ENCODE measurements at places on chromosomes 3 and 15.
A peak's percentile ranks its signal among the peaks of the same experiment; 100 is the strongest.

DNA sequence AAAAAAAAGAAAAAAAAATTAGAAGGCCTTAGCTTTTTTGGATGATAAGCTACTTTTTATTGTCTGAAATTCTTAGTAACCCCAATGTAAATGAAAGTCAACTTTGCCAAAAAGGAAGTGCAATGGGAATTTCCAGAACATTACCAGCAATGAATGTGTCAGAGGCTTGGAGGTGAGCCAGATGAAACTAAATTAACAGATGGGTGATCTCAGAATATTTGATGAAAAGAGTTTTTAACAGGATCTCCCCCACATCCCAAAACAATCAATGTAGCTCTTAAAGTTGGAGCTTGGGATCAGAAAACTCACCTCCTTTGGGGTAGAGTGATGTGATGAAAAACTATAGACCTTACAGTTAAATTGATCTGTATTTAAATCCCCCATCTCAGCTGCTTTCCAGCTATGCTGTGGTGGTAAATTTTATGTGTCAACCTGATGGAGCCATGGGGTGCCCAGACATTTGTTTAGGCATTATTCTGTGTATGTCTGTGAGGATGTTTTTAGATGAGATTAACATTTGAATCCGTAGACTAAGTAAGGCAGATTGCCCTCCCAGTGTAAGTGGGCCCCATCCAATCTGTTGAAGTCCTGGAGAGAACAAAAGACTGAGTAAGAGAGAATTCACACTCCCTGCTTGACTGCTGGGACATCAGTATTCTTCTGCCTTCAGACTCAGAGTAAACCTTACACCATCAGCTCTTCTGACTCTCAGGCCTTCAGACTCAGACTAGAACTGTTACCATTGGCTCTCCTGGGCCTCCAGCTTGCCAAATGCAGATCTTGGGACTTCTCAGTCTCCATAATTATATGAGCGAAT, 84.3 kb upstream of the TNFSF10 start:
- no peaks in the 10 kb centered on the region for H3K27me3 ChIP-seq
- H3K4me1 ChIP-seq = no peaks in the 10 kb centered on the region
- no peak for DNase-seq

DNA sequence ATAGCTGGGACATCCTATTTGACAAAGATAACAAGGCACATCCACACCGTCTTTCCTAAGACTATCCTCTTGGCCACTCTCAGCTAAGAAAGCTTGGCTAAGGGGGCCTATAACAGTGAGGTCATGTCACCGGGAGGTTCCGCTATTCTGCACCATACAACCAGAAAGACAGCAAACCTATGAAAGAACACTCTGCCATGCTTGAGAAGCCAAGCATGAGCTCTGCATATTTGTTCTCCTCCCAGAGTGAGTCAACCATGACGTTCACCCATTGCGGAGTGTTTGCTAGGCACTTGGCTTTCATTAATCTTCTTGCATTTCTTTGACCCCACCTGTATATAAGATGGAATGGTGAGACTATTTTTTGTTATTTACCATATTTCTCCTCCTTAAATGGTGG, 141.2 kb downstream of the GMNC start:
- H3K4me1 ChIP-seq = no peaks in the 10 kb centered on the region
- H3K4me3 ChIP-seq = no peak overlapping the region
- DNase-seq = no peak
- no peak overlapping the region for H3K27ac ChIP-seq
- H3K27me3 ChIP-seq = peaks cover 9% of the 10 kb centered on the region

- peaks cover 3% of the 10 kb centered on the region for H3K36me3 ChIP-seq
- H3K27ac ChIP-seq = no peak overlapping the region
- H3K4me3 ChIP-seq = no peak overlapping the region
- H3K27me3 ChIP-seq = no peaks in the 10 kb centered on the region
These were observed 11.1 kb downstream of the CD80 start for GRCh38 chr3:119548341-119548740.

DNA sequence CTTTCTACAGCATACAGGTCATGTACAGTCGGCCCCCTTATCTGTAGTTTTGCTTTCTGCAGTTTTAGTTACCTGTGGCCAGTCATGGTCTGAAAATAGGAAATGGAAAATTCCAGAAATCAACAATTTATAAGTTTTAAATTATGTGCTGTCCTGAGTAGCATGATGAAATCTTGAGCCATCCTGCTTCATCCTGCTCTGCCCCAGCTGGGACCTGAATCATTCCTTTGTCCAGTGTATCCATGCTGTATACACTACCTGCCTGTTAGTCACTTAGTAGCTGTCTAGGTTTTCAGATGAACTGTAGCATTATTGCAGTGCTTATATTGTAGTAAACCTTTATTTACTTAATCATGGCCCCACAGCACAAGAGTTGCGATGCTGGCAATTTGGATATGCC, 44.8 kb downstream of the AP4E1 start:
- DNase-seq = no peak
- H3K4me1 ChIP-seq = peaks cover 4% of the 10 kb centered on the region
- H3K4me3 ChIP-seq = no peak overlapping the region
- H3K36me3 ChIP-seq = peaks cover 72% of the 10 kb centered on the region

DNA sequence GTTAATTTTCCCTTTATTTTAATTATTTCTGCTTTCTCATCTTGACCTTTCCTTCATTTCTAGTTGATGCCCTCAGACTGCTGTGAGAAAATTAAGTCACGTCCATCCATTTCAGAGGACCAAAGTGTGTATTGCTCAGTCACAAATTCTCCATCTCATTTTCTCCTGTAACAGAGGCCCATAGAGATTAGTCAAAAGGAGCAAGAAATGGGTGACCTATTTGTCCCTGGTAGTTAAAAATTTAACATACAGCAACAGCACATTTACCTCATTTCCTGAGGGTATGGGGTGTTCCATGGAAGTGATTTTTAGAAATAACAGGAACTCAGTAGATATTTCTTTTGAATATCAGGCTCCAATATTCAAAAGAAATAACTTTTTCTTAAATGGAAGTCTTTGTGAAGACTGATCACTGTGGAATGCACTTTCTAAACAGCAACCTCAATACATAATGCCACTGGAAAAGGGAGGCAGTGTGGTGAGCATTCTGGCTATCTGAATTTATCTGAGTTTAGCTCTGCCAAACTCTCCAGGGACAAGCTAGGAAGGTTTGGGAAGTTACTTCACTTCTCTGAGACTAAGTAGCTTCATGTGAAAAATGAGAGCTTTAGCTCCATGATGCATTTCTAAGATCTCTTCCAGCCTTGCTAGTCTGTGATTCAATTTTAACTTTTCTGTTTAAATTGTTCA, 808.2 kb downstream of the SQOR start:
- no peaks in the 10 kb centered on the region for H3K36me3 ChIP-seq
- H3K4me1 ChIP-seq = no peaks in the 10 kb centered on the region
- no peak overlapping the region for H3K4me3 ChIP-seq
- DNase-seq = no peak
- no peaks in the 10 kb centered on the region for H3K27me3 ChIP-seq

GRCh38 chr15:71278989-71279756, 163.9 kb downstream of the THSD4 start:
- DNase-seq = no peak
- no peaks in the 10 kb centered on the region for H3K4me1 ChIP-seq
- H3K36me3 ChIP-seq = no peaks in the 10 kb centered on the region
- peaks cover 15% of the 10 kb centered on the region for H3K27me3 ChIP-seq
- no peak overlapping the region for H3K27ac ChIP-seq

DNA sequence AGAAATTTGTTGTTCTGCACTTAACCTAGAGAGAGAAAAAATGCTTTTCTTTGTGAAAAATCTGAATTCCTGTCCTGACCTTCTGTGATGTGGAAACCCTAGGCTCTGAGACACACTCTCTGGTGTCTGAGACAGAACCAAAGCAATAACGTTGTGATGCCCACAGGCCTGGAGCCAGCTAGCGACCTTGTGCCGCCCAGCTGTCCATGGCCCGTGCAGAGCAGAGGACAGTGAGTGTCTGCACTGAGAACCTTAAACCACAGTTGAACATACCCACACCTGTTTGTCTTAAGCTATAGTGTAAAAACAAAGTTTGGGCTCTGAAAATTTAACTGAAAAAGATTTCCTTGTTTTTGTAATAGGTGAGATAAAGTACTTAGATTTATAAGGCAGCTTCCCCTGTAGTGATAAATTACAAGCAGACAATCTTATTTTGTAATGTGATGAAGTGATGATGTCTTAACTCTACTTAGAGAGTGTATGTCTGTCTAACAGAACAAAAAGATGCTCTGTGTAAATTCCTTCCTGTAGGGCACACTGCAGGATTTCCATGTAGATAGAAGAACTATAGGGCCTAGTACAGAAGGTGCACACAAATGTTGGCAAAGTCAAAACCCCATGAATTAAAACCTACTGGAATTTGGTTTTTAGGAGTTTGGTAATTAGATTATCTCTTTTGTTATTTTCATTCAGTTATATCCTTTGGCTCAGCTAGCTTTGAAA, 62.7 kb downstream of the SNRK start:
- H3K36me3 ChIP-seq = peaks cover 89% of the 10 kb centered on the region
- peak overlapping the region; percentile 50 for H3K4me3 ChIP-seq
- DNase-seq = no peak
- H3K27me3 ChIP-seq = no peaks in the 10 kb centered on the region
- peaks cover 42% of the 10 kb centered on the region for H3K4me1 ChIP-seq

Measured in T-helper 2 cell treated with Interferon-gamma antibody and Interleukin-4, amounts not matched to agents 5 μg/mL and 100 μg/mL, for 36 hours (primary cell).